ENCODE measurements at places on chromosomes 7 and 10.

- no peak for DNase-seq
Observed at GRCh38 chr10:10792681-10793080, 225.0 kb upstream of the CELF2 start.

DNA sequence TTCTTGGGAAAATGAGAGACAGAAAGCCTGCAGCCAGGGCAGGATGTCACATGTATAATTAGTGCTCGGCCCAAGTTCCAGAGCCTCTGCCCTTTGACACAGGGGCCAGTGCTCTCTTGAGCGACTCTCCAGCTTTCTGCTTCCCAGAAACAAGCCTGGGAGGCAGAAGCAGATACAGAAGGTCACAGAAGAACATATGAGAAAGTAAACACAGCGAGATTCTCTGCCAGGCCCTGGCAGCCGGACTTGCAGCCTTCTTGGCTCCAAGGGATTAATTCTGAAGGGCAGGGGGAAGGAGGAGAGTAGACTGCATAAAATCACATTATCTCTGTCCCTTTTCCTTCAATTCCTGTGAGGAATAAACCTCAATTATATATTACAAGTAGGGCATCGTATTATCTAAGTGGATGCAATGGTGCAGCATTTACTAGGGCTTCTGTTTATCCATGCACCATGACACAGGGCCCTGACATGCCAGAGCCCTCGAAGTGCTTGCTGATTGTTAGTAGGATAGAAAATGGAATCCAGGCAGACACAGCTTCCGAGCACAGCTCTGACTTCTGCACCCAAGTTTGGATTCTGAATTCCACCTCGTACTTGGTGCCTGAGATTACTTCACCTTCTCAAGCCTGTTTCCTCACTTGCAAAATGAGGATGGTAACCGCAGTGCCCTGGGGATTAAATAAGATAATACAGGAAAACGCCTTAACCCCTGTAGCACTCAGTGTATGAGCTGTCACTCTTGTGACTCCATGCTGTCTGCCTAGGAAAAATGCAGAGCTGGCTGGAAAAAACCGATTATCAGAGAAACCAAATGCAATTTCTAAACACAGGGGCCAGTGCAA, 536.5 kb downstream of the TNS3 start:
- no peak for DNase-seq

GRCh38 chr10:19638182-19638895, 177.9 kb upstream of the PLXDC2 start:
- no peak for DNase-seq

DNA sequence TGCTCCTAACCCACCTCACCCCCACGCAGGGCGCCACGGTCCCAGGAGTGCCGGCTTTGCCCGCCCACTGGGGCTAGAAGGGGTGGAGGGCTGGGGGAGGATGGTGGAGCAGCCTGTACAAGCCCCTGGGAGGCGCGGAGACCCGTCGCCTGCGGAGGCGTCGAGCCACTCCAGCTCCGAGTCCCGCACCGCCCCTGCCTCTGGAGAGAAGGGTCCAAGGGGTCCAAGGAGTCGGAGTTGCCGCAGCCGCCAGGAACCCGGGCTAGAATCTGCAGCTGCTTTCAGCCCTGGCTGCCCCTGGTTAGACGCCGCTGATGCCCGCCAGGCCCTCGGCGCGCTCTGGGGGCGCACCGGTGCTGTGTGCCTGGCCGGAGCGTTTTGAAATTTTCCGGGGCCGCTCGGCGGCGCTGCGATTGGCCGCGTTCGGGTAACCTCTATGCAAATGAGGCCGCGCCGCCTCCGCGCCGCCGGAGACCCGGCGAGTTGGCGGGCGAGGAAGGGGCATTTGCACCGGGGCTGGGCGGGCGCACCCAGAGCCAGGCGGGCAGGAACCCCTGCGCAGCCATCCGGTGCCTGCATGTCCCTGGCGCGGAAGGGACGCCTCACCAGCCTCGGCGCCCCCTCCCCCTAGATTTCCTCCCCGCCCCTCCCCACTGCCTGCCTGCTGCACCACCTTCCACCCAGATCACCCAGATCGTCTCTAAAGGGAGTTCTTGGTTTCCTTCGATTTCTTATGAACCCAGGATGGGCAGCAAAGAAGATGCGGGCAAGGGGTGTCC, at the start of gene HMX2:
HMX2 (plus strand) TSS at position 502 of the 779 bp plus-strand sequence; CDS start at position 745, 243 bp downstream.
- no peak for DNase-seq

- DNase-seq = no peak
Observed at GRCh38 chr7:106947244-106947728, 82.2 kb downstream of the PIK3CG start.

GRCh38 chr7:42939457-42940240, 7.5 kb downstream of the MRPL32 start:
- DNase-seq = no peak

DNA sequence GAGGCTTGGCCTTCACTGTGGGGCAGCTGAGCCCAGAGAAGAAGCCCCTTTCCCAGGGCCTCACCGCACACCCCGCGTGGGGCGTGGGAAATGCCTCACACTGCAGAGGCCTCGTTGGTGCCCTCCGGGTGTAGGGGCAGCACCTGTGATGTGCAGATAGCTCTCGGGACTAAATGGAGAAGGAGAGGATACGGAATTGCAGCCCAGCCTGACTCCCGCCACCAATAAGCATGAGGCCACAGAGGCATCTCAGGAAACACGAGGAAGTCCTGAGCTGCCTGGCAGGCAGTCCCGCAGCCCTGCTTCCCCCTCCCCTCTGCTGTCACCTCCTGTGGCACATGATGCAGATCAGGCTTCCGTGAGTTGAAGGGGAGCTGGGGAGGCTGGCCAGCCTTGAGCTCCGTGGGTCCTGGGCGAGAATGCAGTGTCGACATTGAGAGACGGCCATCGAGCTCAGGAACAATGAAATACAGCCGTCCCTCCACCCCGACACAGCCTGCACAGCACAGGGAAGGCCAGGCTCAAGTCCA, 59.6 kb upstream of the PPP2R2D start:
- DNase-seq = no peak

- no peak for DNase-seq
Observed at GRCh38 chr10:85026878-85027467, 698.6 kb downstream of the CCSER2 start.

DNA sequence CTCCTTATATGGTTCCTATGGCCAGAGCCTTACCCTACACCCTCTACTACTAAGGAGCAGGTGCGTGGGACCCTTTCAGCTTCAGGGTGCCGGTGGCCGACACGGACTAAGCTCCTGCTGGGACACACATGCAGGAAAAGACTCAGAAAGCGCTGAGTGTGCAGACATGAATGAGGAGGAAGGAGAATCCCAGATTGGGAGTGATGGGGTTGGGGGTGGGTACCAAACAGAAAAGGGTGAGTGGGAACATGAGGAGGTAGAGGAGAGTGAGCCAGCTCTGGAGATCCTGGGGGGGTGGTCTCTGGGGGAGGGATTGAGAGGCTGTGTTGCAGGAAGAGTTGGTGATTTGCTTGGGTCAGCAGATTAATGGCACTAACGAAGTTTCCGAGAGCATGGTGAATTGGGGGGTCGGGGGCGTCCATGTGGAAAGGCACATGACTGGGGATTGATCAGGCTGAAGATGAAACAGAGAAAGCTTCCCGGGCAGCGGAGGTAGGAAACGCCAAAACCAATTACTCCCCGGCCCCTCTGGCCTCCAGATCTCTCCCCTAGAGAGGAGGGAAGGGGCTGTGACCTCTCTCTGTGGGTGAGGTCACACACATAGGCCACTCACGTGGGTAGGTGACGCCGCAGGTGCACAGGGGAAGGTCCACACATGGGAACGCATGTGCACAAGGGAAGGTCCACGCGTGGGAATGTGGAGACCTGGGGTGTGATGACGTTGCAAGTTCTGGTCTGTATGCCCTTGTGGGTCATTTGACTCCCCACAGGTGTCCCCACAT, 37.9 kb upstream of the SLF2 start:
- no peak for DNase-seq

- no peak for DNase-seq
Observed at GRCh38 chr7:131107337-131108211, 220.1 kb upstream of the MKLN1 start.

DNA sequence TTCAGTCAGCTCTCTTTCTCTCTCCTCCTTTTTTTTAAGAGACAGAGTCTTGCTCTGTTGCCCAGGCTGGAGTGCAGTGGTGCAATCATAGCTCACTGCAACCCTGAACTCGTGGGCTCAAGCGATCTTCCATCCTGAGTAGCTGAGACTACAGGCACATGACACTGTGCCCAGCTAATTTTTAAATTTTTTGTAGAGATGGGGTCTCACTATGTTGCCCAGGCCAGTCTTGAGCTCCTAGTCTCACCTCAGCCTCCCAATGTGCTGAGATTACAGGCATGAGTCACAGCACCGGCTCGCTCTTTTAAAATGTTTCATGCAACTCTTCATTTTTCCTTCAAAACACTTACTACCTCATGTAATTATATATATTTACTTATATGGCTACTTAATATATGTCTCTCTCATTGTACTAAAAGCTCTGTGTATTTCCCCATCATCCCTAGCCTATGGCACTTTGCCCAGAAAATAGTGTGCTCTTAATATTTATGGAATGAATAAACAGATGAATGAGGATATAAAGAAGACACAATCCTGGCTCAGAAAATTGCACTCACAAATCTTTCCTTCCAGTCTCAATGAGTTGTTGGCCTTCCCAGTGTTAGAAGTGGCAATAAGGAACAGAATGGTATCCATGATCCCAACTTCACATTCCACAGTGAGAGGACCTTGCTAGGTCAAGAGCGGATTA, 33.9 kb downstream of the EBLN1 start:
- no peak for DNase-seq

DNA sequence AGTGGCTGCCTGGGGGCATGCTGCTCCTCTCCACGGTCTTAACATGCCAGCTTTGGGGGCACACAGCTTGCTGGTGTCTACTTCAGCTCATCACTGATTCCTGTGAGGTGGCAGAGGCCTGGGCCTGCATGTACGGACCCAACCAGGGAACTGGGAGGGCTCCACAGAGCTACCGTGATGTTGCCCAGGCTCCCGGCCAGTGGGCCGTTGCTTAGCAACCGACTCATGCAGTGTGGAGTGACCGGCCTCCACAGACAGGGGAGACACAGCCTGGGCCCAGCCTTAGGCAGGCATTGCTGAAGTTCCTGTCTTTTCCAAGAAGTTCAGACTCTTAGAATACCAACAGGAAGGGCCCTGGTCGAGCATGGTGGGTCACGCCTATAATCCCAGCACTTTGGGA, 25.8 kb upstream of the SH2B2 start:
- no peak for DNase-seq

DNA sequence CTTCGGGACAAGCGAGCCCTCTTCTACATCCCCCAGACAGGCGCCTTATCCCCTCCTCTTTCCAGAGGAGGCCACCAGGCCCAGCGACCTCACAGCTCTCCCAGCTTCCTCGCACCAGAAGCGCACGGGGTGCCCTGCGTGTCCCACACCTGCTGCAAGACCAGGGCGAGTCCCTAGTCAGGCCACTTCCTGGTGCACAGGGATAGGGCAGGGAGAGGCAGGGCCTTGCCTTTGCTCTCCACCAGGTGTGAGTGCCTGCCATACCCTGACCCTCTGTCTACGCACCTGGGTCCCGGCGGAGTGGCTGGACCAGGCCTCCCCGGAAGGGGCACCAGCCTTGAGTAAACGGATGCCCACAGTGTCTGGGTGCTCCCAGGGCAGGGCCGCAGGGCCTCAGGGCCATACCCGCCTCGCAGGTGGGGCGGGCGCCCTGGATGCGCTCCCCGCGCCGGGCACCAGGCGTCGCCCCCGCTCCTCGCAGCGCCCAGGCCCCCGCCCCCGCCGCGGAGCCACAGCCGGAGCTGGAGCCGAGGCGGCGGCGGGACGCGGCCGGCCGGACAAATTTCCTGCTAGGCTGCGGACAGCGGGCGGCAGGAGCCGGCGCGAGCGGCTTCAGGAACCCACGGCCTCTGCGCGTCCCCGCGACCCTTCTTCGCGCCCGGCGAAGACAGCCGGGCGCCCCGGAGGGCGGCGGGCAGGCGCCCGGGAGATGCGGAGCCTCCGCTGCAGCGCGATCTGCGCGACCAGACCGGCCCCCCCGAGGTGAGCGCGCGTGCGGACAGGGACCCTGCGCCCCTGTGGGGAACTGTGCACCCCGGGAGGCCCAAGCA, at the start of gene PTPRE:
PTPRE (plus strand) TSS at position 556 of the 830 bp plus-strand sequence. CDS start 133,779 bp downstream, outside the sequence.
- no peak for DNase-seq

DNA sequence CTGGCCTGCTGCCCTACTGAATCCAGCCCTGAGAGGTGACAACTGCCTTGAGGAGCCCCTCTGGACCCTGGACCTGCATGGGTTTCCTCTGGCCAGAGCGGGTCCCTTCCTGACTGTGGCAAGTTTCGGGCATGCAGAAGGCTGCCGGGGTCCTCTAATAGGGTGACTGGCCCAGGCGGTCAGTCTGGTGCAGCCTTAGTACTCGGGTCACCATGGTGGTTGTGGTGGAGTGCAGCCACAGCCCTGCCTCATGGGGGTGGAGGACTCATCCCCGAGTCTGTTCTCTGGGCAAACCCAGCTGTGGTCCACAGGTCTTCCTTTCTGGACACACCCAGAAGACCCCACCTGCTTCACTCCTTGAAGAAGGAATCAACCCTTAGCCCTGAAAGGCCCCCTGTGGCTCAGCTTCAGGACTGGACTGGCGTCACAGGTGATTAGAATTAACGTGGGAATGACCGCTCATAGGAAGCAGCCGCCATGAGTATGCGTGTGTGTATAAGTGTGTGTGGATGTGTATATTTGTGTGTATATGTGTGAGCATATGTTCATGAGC, 28.7 kb downstream of the RAMP3 start:
- DNase-seq = no peak

GRCh38 chr7:129047761-129048160, 7.2 kb downstream of the TNPO3 start:
- no peak for DNase-seq

DNA sequence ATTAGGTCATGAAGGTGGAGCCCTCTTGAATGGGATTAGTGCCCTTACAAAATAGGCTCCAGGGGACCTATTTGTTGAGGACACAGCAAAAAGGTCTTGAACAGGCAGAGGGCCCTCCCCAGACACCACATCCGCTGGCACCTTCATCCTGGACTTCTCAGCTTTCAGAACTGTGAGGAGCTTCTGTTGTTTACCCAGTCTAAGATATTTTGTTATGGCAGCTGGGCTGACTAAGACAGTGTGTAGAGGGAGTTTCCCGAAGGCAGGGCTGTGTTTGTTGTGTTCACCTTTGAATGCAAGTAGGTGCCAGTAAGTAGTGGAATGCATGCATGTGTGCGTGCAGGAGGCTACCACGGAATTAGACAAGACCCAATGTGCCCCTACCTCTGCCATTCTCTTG, 106.7 kb downstream of the PTPRE start:
- DNase-seq = no peak

DNA sequence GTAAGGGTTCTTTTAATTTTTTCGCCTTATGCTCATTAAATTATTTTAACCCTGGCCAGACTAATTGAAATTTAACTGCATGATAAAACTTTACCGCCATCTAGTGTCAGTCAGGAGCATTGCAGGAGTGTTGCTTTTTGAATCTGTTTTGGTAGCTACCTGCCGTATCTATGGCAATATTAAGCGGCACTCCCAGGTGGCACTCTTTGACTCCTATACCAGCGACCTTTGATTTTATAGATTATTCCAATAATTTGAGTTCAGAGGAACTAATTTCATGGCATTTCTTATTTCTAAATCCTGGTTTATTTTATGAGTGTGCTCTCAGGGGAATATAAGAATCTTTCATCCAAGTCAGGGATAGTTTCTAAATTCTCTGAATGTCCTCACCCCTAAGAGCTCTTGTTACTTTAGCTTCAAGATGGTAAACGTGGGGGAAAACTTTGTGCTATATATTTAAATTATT, 198.9 kb downstream of the REEP3 start:
- DNase-seq = no peak
